ENCODE measurements at places on chromosomes 5 and 9.

- DNase-seq: no peak
Observed at GRCh38 chr5:73974871-73975360, 348.9 kb downstream of the ARHGEF28 start.

DNA sequence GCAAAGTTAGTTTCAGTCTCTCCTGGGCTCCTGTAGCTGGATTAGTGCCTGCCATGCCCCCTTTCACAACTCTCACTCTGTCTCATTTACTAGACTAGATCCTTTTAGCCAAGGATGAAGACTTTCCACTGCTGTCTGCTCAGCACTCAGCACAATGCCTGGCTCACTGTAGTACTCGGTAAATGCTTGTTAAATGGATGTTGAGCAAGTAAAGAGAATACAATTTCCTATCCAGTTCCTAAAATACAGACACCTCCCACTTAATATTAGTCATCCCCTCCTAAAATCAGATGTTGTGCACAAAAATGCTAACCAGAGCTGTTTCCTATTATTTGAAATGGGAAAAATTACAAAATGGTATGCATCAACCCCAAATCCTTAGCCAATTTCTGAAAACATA lies 195.8 kb downstream of the SREK1 start:
- DNase-seq: no peak

DNA sequence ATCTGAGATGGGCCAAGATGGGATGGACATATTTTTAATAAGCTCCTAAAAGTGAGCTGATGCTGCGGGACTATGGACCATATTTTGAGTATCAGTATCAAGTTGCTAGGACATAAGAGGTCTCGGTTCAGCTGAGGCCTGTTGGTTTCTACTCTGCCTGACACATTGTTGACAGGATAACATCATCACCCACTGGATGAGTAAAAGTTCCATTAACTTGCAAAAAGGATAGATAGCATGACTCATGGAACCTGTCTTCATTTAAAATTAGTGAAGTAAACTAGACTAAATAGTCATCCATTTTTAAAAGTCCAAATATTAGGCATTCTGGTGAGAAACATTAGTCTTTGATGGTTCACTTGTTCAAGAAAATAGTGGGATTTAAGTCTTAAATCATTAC lies 33.3 kb downstream of the PARP8 start:
- no peak for DNase-seq

- DNase-seq: no peak
Observed at GRCh38 chr9:137772281-137772873, 105.2 kb upstream of the CACNA1B start.

DNA sequence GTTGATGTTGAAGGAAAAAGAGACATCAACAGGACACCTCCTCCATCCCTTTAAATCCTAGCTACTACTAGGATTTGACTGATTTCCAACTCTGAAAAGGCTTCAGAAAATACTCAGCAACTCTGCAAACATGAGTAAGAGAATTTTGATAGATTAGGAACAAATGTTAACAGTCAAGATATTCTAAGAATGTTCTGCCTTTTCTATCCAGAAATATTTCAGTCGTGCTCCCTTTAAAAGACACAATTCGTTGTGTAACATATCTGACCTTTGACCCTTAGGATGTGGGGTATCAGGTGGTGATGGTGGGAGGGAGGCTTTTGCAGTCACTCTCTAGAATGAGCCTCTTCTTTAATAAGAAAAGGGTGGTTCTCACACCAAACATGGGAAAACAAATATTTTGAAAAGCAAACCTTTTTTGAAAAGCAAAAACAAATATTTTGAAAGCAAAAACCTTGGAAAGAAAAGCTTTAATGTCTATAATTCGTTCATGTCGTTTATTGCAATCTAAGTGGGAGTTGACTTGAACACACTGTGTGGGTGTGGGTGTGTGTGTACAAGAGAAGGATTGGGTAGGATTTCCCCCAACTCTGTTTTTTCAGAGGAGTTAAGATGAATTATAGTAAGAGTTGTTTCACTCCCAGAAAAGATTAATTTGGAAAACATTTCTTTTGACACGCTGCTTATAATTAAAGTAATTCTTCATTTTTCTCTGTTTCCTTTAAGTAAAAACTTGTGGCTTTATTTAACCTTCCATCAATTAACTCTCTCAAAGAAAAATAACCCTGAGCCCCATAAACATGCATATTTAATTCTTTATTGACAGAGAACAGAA lies 152.8 kb downstream of the TMEM167A start:
- no peak for DNase-seq

GRCh38 chr5:34526682-34527305 lies 129.3 kb upstream of the RAI14 start:
- DNase-seq: no peak

DNA sequence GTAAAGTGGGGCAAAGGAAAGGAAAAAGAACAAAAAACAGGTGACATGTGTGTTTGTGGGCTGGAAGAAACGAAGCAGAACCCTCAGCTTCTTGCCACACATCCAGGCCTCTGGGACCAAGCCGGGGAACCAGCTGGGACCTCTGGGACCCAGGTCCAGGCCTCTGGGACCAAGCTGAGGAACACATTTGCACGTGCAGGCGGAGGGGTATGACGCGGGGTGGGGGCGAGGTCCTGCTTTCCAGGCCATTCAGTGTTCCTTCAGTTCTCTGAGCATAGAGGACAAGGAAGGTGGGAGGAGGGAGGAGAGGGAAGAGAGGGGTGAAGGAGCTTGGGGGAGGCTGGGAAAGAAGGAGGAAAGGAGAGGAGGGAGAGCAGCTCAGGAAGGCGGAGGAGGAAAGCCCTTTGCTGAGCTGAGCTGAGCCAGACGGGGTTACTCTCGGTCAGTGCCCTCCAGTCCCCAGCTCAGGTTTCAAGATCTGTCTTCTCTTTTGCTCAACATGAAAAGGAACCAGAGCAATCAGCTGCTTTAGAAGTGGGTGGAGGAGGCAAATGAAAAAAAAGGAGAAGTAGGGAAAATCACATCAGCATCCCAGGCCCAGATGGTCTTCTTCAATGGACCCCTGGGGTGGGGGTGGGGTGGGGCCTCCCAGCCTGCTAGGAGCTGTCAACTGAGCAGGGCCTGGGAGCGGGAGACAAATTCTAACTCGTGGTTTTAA lies 59.1 kb downstream of the ABCA1 start:
- DNase-seq: peak; percentile 68

DNA sequence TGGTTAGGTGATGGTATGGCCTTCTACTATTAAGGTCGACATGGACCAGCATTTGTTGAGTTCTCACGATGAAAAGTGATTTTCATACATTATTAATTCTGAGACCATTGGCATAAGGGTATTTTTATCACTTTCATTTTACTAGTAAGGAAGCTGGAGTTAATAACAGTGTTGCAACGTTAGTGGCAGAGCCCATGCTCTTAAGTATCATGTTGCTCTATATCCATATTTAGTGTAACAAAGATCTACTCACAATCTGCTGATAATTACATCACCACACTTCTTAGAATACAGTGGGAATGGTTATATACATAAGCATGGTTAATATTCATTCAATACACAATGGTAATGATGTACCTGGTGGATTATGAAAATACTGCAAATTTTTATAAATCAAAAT lies 81.9 kb downstream of the PRR16 start:
- no peak for DNase-seq

DNA sequence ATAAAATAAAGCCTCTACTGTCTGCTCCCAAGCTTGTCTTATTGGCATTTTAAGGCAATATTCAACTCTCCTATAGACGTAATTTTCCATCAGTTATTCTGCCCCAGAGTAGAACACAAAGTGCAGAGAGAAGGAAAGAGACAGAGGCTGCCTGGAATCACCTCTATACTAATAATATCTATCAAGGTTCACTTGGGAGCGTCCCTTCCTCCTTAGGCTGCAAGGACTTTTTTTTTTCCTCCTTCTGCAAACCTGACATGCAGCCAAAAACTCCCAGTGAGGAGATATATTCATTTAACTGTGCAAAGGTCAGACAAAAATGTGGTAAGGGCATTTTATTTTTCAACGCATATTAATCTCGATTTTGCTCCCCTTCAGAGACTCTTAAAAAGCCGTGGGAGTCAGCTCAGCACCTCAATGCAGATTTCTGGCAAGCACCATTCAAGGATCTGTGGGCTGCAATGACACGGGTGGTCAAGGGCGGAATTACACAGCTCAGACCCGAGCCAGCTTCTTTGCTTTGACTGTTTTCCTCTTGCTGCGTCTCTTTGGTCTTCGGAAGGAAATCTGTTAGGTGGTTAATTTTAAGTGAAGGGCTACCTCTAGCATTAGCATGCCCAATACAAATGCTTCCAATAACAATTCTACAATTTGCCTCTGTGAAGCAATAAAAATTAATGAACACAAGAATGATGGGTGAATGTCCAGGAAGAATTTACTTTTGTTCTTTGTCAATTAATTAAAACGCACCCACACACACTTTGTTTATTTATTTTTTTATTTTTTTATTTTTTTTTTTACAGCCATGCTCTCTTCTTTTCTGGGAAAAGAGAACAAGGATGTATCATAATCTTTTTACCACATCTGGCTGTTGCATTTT lies 587.7 kb upstream of the GRAMD2B start:
- peak; percentile 12 for DNase-seq

DNA sequence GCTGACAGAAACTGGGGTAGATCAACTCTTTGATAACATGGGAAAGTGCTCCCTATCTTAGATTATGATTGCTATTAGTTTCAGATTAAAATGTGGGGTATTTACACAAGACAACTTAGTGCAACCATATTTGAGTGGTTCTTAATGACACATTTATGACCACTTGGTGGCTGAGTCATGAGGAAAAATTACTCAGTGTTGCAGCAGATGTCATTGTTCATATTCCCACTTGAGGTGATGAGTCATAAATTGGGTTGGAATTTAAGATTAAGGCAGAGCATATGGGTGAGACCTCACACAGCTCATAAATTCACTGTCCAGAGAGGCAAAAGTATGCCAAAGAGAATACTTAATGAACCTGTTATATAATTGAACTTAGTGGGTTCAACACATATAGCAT lies 408.3 kb downstream of the DMRT2 start:
- DNase-seq: no peak

DNA sequence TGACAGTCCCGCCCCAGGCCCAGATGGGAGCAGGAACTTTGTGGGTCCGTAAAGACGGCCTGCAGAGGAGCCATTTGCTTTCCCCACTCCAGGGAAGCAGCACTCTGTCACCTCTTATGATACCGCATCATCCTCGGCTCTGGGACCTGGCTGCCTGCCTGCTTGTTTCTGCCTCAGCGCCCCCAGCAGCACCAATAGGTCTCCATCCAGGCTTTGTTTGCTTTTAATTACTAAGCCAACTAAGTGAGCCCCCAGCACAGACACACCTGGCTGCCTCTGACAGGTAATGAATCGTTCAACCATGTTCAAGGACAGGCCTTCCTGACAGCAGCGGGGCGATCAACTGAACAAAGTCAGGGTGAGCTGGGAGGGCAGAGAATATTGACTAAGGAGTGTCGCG lies 141.4 kb downstream of the C5orf15 start:
- no peak for DNase-seq

GRCh38 chr5:35320029-35320428 lies 89.7 kb upstream of the PRLR start:
- no peak for DNase-seq

GRCh38 chr5:10726913-10727517 lies 34.0 kb downstream of the DAP start:
- DNase-seq: no peak

DNA sequence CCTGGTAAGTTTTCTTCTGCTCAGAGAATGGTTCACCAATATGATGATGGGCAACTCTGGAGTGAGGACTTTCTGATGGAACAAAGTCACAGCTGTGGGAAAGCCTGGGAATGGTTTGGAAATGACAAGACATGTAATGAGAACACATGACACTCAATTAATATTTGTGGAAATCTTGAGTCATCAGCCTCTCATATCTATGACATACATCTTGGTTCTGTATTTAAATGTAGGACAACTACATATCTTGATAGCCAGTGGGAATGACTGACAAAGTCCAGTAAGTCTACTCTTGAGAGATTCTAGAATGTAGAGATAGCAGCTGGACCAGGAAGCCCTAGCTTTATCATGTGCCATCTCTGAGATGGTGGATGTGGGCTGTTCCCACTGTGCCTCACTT lies 85.5 kb downstream of the PALM2AKAP2 start:
- DNase-seq: no peak

DNA sequence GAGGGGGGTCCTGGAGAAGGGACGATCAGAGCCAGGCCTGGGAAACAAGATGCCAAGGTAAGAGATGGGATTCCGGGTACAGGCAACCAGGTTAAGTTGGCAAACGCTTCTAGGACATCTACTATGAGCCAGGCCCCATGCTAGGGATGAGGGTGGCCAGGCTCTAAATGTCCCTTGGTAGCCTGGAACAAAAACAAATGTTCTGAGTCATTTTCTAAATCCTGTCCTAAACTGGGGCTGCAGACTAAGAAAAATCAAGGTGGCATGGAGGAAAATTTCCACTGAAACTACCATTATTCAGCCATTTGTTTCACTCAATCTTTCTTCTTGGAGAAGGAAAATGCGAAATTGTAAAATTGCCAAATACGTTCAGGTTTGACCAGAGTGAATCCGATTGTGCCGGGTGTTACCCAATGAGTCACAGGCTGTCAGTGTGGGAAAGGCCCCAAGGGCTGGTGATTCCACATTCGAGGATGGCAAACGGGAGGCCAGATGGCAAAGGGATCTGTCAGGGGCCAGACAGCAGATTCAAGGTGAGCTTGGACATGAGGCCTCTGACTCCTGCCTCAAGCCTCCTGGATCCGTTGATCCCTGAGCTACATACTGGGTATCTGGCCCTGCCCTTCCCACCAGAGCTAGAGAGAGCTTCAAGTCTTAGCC lies 57.6 kb downstream of the PAX5 start:
- DNase-seq: no peak

GRCh38 chr5:15560421-15560820 lies 60.4 kb downstream of the FBXL7 start:
- DNase-seq: no peak

DNA sequence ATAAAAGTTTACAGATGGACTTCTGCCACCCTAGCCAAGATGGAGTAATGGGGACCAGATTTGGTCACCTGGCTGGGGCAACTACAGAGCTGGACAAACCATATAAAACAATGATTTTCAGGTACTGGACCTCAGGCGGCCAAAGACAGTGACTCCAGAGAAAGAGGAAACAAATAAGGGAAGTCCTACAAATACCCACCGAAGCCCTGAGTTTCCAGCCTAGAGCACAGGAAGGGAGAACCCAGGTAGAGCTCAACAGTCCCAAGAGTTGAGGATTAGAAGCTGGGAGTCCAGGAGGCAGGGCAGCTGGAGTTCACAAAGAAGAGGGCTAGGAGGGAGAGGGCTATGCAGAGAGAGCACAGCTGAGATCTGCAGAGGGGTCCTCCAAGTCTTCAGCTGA lies 106.7 kb upstream of the NR5A1 start:
- no peak for DNase-seq

- DNase-seq: no peak
Observed at GRCh38 chr5:90901261-90901660, 342.7 kb downstream of the ADGRV1 start.

DNA sequence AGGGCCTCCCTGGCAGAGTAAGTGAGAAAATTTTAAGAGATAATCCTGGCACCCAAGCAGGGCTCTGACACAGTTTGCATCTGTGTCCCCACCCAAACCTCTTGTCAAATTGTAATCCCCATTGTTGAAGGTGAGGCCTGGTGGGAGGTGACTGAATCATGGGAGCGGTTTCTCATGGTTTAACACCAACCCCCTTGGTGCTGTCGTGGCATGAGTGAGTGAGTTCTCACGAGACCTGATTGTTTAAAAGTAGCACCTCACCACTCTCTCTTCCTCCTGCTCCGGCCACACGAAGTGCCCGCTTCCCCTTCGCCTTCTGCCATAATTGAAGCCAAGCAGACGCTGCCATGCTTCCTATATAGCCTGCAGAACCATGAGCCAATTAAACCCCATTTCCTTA lies 80.1 kb downstream of the FBXW11 start:
- DNase-seq: no peak

Measured in brain pericyte (primary cell).